Hippocampal formation (tissue), 2 donors: ENCODE measurements at places on chromosomes 11 and 22.

- no peak for DNase-seq
These were observed 21.7 kb upstream of the IFITM3 start for GRCh38 chr11:342328-342727.

DNA sequence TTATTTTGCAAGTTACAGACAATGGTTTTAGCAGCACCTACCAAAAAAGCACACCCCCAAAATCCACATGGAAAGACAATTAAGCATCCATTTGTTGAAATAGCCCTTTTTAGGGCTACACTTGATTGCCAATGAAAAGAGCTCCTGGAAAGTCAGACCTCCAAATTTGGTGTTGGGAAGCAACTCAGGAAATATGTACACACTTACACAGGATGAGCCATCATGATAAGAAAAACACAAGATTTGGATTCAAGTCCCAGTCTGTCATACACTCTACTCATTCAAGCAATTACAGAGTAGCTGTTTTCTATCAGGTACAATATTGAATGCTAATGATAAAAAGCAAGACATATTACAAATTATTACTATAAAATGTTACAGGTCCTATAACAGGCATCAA lies 31.5 kb downstream of the FAM168A start:
- no peak for DNase-seq

DNA sequence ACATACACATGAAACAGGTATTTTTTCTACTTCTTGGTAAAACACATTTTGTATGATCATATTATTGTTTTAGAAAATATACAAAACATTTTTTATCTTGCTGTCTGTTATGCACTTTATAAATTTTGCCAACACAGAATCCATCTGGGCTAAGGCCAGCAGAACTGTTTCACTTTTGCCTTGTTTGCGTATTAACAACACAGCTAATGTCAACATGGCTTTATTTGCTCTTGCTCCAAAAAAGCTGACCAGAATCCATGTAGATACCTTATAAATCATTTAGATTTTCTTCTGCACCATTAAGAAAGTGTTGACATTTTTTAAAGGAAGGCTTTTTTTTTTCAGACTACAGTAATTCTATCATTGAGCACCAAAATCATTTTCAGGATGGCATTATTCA lies 58.1 kb upstream of the PGR start:
- no peak for DNase-seq

- no peak for DNase-seq
These were observed 28.0 kb downstream of the SHISAL1 start for GRCh38 chr22:44284711-44285110.

GRCh38 chr11:84795698-84796097 lies 831.4 kb downstream of the DLG2 start:
- no peak for DNase-seq
